ENCODE measurements at places on chromosomes 12 and 14. TPM values are rescaled to one million over a fixed set of nuclear protein-coding genes. Genes with fewer than 3 reads are reported as not detected.

KERA gene
- not detected for total RNA-seq

COL2A1 gene
- total RNA-seq: 3.2 TPM

CIDEB gene
- 7.2 TPM for total RNA-seq

GLIPR1L2 gene
- total RNA-seq: 0.97 TPM

AKAP5 gene
- 0.39 TPM for total RNA-seq

PPTC7 gene
- 7.8 TPM for total RNA-seq

NUBPL gene
- 15.3 TPM for total RNA-seq
